ENCODE measurements at places on chromosomes 13 and 19.

DNA sequence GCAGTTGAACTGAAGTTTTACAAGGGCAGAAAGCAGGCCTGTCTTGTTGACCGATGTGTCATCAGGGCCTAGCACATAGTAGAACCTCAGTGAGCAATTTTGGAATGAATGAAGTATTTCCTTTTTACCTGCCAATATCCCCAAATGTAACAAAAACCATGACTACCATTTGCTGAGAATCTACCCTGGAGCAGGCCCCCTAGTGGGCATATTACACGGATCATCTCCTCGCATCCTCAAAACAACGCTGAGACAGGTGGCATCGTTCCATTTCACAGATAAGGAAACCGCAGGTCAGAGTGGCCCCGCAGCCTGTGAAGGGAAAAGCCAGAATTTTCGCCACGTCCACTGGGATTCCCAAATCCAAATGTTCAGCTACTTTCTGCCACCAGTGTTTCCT is 77.9 kb downstream of the CACNA1A start:
- no peak for DNase-seq

DNA sequence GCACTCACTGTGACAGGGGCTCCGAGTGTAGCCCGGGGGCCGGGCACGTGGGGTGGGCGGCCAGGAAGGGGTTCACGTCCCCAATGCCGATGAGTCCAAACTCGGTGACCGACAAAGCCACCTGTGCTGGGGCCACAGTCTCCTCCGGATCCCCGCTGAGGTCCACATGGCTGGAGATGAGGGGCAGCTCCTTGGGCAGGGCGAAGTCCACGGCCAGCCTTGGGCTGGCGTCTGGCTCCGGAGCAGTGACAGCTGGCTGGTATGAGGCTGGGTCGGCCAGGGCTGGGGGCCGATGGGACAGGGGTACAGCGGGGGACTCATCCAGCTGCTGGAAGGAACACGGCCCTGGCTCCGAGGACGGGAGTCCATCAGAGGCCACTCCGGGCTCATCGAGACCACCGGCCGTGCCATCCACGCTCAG is 15.9 kb upstream of the PLPP2 start:
- DNase-seq, result no peak

- no peak for DNase-seq
Measured at GRCh38 chr19:8631425-8631819, 989 bp downstream of the NFILZ start.

DNA sequence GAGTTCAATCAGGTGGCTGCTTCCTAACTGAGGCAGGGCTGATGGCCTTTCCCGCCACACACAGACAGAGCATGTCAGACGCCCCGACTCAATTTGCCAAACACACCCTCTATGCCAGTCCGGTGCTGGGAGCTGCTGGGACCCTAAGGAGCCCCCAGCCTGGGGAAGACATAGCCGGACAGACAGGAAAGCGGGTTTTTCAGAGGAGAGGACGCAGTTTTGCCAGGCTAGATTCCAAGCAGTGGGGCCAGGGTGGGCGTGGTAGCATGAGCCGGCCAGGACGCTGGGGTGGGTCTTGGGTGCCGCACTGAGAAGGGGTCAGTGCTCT is 19.8 kb downstream of the MAST3 start:
- DNase-seq, result no peak

- DNase-seq, result no peak
Measured at GRCh38 chr13:96200810-96201209, 110.9 kb downstream of the HS6ST3 start.

All from NCI-H1436 treated with DMSO at 0.1 percent for 48 hours (cell line).